ENCODE measurements at places on chromosomes 3 and 15.
A peak's percentile ranks its signal among the peaks of the same experiment; 100 is the strongest.

GRCh38 chr3:13170317-13170716 lies 97.1 kb upstream of the IQSEC1 start:
- H3K4me1 ChIP-seq = no peaks in the 10 kb centered on the region
- no peaks in the 10 kb centered on the region for H3K36me3 ChIP-seq
- no peak overlapping the region for H3K4me3 ChIP-seq
- no peak overlapping the region for H3K27ac ChIP-seq
- H3K27me3 ChIP-seq = no peaks in the 10 kb centered on the region

- no peak overlapping the region for H3K27ac ChIP-seq
- no peaks in the 10 kb centered on the region for H3K27me3 ChIP-seq
- H3K36me3 ChIP-seq = no peaks in the 10 kb centered on the region
These were observed 55.3 kb downstream of the RSRC1 start for GRCh38 chr3:158165141-158165655.

DNA sequence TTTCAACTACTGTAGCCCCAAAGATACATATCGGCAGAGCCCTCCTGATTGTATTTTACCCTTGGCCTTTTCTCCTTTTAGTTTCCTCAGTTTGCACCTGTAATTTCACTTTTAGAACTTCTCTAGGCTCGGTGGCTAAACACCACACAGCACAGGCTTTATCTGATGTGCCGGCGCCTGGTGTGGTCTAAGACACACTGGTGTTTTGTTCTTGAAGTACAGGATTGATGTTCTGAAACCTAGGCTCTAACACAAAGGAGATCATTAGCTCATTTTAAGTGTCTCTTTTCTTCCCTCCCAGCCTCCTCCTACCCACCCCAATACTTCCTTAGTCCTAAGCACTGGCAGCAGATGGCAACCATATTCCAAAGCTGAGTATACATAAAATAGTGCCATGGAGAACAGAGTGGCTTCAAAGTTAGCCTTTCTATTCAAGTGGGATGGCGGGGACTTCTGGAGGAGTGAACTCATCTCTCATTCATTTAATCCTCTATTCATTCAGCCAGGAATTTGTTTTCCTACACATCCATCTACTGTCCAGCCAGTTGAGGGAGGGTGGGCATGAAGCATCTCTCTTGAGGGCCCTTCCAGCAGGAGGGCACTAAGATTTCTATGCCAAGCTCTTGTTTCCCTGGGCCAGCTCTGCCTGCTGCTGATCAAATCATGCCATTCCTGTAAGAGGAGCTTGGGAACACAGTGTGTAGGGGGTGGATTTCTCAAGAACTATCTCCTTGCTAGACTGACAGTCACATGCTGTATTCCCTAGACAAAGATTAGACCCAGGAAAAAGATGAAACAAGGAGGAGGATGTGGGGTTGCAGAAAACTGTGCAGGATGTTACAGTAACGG lies 71.2 kb downstream of the TIGIT start:
- no peak for DNase-seq
- H3K27ac ChIP-seq = peak overlapping the region; percentile 56
- H3K36me3 ChIP-seq = no peaks in the 10 kb centered on the region
- no peak overlapping the region for H3K4me3 ChIP-seq
- no peaks in the 10 kb centered on the region for H3K4me1 ChIP-seq
- H3K27me3 ChIP-seq = no peaks in the 10 kb centered on the region

DNA sequence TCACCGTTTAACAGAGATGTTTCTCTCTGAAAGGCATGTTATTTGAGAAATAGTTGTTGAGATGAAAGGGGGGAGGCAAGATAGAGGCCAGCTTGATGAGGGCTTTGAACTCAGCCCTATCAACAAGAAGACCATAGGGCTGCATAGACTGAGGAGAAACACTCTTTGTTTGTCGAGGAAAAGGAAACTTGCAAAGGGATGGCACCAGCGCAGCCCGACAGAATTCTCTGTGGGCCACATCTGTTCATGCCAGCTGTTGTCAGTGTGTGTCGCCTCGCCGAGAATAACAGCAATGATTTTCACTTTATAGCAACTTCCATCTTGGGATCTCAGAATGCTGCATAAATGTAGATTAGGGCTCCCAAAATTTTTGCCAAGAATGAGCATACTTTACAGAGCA lies 478.3 kb upstream of the TPRG1 start:
- H3K4me1 ChIP-seq = peaks cover 32% of the 10 kb centered on the region
- H3K27ac ChIP-seq = no peak overlapping the region
- no peaks in the 10 kb centered on the region for H3K27me3 ChIP-seq
- no peak for DNase-seq

DNA sequence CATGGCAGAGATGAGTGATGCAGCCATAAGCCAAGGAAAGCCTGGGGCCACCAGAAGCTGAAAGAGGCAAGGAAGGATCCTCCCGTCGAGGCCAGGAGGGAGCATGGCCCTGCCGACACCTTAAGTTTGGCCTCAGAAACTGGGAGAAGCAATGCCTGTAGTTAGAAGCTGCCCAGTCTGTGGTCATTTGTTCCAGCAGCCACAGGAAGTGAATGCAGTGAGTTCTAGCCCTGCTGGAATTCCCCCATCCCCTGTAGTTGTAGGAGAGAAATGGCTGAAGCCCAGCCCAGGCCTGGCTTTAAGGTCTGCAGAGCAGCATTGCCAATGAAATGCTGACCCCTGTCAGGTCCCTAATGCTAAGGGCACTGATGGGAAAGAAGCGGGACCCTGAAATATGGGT lies 12.2 kb upstream of the CHSY1 start:
- H3K4me1 ChIP-seq = no peaks in the 10 kb centered on the region
- H3K27me3 ChIP-seq = no peaks in the 10 kb centered on the region
- H3K27ac ChIP-seq = no peak overlapping the region
- no peaks in the 10 kb centered on the region for H3K36me3 ChIP-seq
- DNase-seq = no peak

- peak within 1 kb of the TSS; percentile 25 for H3K4me3 ChIP-seq
- no peak within 1 kb of the TSS for H3K27ac ChIP-seq
- no peaks in the 10 kb centered on the region for H3K36me3 ChIP-seq
- no peaks in the 10 kb centered on the region for H3K4me1 ChIP-seq
These were observed at the start of gene GRM7 for GRCh38 chr3:6860954-6861624. Gene GRM7 (plus strand): TSS chr3:6861115.

DNA sequence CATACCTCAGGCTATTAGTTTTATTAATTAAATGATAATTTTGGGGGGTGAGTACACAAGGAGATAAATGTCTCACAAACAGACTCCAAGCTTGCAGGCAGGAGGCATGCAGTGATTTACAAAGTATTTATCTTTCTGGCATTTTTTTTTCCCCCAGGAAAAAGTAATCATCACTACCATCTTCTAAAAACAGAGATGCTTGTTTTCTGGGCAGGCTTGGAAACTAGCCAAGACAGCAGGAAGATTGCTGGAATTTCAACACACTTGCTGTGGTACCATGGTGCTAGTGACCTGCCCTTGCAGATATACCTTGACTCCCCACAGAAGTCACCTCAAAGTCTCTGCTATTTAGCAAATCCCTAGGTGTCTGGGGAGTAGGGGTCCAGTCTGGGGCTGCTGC lies 732.8 kb upstream of the CFAP20DC start:
- no peak overlapping the region for H3K27ac ChIP-seq
- H3K4me3 ChIP-seq = no peak overlapping the region
- H3K36me3 ChIP-seq = no peaks in the 10 kb centered on the region
- no peaks in the 10 kb centered on the region for H3K27me3 ChIP-seq

- DNase-seq = no peak
- no peaks in the 10 kb centered on the region for H3K4me1 ChIP-seq
- H3K36me3 ChIP-seq = no peaks in the 10 kb centered on the region
- H3K27me3 ChIP-seq = no peaks in the 10 kb centered on the region
These were observed 14.0 kb downstream of the VGLL4 start for GRCh38 chr3:11629716-11630115.

- no peak overlapping the region for H3K4me3 ChIP-seq
- no peak for DNase-seq
- H3K36me3 ChIP-seq = no peaks in the 10 kb centered on the region
- no peaks in the 10 kb centered on the region for H3K27me3 ChIP-seq
- H3K4me1 ChIP-seq = no peaks in the 10 kb centered on the region
These were observed 1066.5 kb downstream of the PLOD2 start for GRCh38 chr3:145094355-145094941.

DNA sequence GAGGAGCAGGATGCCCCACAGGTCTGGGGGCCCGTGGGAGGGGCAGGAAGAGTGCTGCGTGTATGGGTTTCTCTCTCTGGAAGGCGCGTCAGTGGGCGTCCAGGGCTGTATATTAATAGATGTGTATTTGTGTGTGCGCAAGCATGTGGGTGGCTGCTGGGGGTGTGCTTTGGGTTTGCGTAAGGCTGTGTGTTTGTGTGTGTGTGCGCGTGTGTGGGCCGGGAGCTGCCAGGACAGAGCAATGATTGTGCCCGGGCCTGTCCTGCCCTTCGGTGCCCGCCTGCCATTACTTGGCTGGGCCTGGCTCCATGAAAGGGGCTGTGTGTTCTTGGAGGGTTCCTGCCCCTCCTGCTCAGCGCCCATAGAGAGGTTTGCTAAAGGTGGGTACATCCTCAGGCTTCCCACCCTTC lies 16.3 kb downstream of the CSPG4 start:
- H3K27ac ChIP-seq = peak overlapping the region; percentile 82
- H3K36me3 ChIP-seq = peaks cover 12% of the 10 kb centered on the region
- H3K4me1 ChIP-seq = no peaks in the 10 kb centered on the region

DNA sequence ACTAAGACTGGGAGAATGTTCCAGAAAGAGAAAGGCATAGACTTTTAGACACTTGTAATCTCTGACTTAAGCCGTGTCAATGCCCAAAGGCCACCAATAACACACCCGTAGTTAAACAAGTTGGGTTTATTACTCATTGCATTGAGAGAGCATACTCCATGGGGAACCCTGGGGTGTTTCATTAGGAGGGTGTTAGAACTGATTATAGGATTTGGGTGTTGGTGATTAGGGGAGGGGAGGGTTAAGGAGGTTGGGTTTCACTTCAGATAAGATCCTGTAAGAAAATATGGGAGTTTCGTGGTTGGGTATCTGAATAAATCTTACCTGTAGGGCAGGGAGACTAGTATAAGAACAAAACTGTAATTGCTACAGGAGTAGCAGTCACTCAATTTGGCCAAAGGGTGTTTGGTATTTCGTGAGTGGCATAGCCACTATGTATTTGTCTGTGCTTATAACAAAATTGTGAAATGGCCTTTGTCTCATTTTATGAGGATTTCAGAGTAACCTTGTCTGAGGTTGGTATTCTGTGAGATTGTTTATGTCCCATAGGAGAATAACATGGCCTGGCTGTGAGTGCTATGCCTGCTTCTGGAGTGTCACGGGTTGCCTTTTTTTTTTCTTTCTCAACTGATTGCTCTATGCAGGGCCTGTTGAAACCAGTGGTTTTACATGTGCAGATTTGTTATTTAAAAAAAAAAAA lies 2.9 kb downstream of the HACD3 start:
- no peak overlapping the region for H3K4me3 ChIP-seq
- peaks cover 24% of the 10 kb centered on the region for H3K4me1 ChIP-seq
- H3K36me3 ChIP-seq = no peaks in the 10 kb centered on the region
- DNase-seq = no peak

DNA sequence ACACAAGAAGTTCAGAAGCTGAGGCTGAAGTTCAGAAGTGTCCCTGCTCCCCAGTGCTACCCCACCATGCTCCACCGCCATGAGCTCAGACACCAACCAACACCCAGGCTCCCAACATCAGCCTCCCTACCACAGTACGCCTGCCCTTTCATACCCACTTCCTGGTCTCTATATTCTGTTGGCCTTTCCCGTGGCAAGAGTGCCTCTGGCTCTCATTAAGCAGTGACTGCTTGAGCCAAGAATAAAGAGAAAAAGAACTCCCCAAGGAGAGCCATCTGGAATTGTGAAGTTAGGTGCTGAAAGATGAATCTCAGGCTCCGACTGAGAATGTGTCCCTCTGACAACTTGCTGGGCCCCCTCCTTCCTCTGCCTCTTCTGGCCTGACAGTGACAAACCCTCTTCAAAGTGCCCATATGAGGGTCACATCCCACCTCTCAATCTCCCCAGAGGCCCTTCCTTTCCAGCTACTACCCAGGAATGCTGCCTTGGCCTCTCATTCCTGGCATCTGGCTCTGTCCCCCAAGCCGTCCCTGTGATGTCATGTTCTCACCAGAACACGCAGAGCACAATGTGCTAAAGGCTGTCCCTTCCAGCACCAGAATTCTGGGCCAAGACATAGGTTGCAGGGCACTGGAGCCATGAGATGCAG lies 306.8 kb downstream of the NTRK3 start:
- no peak for DNase-seq
- no peaks in the 10 kb centered on the region for H3K27me3 ChIP-seq
- no peaks in the 10 kb centered on the region for H3K4me1 ChIP-seq
- no peak overlapping the region for H3K4me3 ChIP-seq
- H3K27ac ChIP-seq = peak overlapping the region; percentile 47
- no peaks in the 10 kb centered on the region for H3K36me3 ChIP-seq

DNA sequence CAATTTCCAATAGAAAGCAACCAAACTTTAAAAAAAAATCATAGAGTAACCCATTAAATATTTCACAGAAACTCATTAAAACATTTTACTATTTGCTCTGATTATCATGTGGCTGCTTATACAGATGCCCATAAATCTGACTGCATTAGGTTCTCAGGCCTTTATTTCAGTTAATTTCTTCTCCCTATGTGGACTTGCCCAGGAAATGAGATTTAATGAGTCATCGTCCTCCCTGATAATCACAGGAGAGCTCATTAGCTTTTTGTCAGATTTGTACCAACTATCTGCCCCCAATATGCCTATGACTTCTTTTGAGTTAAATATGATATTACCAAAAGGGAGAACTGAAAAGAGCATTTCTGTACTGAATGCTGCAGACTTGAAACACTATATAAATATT lies 168.0 kb downstream of the FOXB1 start:
- H3K4me3 ChIP-seq = no peak overlapping the region
- H3K27ac ChIP-seq = no peak overlapping the region
- H3K27me3 ChIP-seq = no peaks in the 10 kb centered on the region
- DNase-seq = no peak
- no peaks in the 10 kb centered on the region for H3K4me1 ChIP-seq

GRCh38 chr15:51155016-51155580 lies 60.4 kb upstream of the TNFAIP8L3 start:
- no peak overlapping the region for H3K27ac ChIP-seq
- no peak overlapping the region for H3K4me3 ChIP-seq
- no peaks in the 10 kb centered on the region for H3K36me3 ChIP-seq
- DNase-seq = no peak

- no peak overlapping the region for H3K4me3 ChIP-seq
- H3K4me1 ChIP-seq = no peaks in the 10 kb centered on the region
These were observed 609.8 kb upstream of the BCHE start for GRCh38 chr3:166446986-166447385.
